Stimulated activated CD4-positive, alpha-beta T cell treated with anti-CD3 and anti-CD28 coated beads, Interleukin-4, amount 100 ng/mL, for 4 hours (primary cell): ENCODE measurements at places on chromosomes 2 and 18.

DNA sequence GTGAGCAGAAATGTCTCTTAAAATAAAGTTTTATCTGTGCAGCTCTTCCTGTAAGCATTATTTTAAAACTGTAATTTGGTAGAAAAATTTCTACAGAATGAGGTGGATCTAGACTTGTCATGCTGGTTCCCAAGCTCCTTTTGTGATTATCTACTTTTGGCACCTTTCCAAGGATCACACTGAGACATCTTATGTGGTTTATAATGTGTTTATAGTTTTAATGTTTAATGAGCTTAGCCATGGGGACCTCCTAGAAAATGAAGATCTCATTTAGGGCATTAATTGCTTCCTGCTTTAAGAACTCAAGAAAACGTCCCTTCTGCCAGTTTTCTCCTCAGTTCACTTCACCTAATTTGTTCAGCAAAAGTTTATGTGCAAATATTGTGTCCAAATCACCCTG, 468.4 kb downstream of the SUCLG1 start:
- DNase-seq: no peak

DNA sequence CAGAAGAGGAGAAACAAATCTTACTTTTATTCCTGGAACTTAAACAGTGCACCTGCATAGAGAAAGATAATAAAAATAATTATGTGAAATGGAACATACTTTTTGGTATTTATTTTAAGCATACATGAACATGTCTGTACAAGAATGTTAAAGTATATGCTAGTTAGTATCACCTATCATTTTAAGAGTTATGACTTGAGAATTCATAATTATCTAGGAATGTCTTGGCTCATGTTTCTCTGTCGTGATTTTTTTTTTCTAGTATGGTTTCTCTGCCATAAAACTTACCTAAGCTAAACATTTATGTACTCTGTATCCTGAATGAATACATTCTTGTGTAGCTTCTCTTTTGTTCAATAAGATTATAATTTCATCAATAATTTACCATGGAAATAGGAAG, 4.2 kb downstream of the SERPINB7 start:
- DNase-seq: no peak

- peak; percentile 46 for DNase-seq
These were observed 264.0 kb upstream of the CXCR4 start for GRCh38 chr2:136381722-136382633.

GRCh38 chr2:203535784-203536585, 884 bp upstream of the RAPH1 start:
- DNase-seq: no peak
